ENCODE measurements at places on chromosomes 2 and 18.

- no peak for DNase-seq
These were observed 115.6 kb downstream of the SMAD7 start for GRCh38 chr18:48835119-48835518.

GRCh38 chr2:230525682-230526081, 109.7 kb downstream of the SP100 start:
- DNase-seq = no peak

DNA sequence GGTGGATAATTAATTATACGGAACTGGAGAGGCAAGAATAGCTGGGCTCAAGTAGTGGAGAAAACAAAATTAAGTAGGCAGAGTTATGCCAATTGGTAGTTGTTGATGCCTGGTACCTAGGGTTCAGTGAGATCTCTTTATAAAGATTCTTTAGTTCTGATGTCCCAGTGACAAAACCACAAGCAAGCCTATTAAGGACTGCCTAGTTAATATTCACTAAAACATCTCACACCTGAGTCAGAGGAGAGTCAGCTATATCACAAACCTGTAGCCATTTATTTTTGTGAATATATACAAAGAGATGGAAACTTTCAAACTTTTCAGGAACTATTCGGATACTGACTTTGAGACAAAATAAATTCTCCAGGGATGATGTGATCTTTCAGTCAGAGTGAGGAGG, 213.9 kb upstream of the CYP26B1 start:
- no peak for DNase-seq

DNA sequence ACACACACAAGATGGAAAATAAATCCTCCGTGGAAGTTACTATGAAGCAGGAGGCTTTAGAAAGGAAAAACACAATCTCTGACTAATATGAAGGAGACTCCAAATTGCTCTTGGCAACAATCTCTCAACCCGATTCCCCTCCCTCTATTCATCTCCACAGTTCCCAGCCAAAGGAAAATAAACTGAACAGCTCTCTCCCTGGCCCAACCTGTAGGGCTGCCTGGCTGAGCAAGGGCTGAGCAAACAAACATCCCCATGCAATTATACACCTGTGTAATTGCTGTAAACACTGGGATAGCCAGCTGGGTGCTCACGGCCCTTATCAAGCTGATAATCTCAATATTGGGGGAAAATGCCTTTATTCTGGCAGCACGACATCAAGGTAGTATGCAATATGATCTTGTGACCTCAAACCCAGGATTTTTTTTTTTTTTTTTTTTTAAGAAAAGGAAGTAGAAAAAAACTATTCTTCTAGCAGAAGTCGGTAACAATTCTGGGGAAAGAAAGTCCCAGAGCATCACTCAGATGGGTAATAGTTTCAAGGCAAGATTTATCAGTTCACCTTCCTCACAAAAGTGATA, 203.3 kb upstream of the SMAD2 start:
- DNase-seq = no peak

- no peak for DNase-seq
These were observed 157.3 kb upstream of the MMADHC start for GRCh38 chr2:149744865-149745264.
